Amygdala (tissue), 56 donors: ENCODE measurements at places on chromosomes 5 and 9.

DNA sequence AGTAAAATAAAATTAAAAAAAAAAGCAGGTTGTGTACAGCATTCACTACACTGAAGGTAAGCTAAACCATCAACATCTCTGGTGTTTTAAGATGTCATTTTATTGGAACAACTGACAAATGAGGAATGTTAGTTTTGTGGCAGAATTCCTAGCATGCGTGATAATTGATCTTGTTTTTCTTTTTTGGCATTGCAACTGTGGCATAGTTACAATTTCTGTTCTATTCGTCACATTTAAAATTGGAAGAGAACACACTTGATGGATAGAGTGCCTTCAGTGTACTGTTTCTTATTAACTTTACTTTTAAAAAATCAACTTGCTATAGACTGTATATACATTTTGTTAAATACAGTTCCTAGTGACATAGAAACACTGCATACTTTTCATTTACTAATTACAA, 43.6 kb upstream of the TNFSF15 start:
- DNase-seq, result no peak

DNA sequence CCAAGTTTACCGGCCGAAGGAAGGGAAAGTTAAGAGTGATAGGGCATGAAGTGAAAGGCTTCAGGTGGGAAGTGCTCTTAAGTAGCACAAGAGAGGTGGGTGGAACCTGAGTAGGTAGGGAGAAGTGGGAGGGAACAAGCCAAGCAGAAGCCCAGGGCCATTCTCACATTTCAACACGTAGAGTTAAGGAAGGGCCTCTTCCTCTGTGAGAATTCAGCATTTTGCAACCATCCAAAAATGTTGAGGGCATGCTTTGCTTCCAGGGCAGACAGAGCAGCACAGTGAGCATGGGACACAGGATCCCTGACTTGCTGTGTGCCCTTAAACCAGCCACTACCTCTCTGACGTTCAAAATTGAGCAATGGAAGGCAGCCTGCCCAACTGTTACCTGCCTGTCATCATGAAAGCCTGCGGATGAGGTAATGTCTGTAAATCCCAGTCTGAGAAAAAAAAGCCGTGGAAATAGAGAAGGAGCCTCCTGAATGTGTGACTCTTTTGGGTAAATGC, 3.3 kb downstream of the CYFIP2 start:
- DNase-seq, result no peak

- DNase-seq, result no peak
Observed at GRCh38 chr9:138022121-138022741, 144.6 kb downstream of the CACNA1B start.

DNA sequence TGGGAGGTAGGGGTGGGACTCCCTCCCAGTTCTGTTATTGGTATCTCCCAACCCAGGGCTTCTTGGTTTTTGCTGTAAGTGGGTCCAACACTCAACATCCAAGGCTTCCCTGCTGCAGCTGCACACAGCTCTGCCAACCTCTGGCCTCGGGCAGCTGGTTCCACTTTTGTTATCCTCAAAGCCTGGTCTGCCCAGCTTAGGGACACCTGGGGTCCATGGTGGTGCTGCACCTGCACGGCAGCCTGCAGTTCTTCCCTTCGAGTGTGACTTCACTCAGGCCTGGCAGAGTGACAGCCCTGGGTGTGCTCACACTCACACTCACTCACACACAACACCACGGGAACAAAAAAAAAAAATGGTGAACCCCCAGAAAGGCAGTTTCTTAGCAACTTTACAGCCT, 15.3 kb upstream of the SAP30L start:
- DNase-seq, result no peak

- DNase-seq, result peak; percentile 40
Observed at GRCh38 chr9:35757226-35757891, 3.3 kb upstream of the MSMP start.

DNA sequence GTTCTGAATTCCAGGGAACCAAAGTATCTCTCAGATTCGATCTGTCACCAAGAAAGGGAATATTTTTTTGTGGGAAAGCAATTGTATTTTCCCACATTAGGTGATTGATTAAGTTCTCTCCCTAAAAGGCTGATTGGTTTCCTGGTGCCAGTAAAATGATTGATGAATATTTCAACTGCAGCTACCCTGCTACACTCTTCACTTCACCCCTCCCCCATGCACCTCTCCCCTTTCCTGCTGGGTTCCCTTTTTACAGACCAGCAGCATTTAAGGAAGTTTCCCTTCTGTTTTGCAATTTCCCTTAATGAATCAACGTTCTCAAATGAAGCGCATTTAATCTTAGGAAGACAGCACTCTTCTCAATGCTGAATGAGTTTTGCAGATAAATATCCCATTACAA, 13.1 kb downstream of the NR6A1 start:
- DNase-seq, result no peak

DNA sequence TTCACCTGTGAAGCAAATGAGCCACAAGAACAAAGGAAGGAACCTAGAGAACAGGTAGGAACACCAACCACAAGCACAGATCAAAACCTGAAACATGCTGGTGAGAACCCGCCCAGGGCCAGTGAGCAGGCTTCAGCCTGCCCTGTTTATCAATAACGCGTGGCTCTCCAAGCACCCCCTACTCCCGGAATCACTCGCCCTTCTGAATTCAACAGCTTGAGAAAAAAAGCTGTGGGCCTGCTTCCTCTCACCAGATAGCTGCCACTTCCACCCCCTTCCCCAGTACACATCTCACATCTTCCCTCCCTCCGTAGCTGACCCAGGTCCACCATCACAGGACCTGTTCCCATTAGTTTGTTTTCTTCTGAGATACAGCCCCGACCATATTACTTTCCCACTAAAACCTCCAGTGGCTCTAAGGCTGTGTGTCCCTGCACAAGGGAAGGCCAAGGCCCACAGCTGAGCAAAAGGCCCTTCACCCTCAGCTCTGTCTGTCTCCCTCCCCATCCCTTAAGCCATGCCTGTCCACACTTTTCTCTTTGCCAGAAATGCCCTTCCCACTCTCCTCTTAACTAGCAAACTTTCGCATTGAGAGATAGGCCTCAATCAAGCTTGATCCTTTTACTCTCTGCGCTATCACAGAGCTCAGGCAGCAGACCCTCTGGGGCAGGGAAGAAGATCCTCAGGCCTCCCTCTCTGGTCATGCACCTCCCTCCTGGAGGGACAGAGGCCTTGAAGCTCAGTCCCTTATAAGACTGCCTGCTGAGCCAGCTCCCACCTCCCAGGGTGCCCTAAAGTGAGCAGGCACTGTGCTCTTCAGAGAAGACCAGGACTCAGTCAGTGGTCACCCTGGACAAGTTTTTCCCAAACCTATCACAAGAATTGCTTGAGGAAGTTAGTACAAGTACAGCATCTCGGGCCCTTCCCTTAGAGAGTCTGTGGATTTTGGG, 30.1 kb downstream of the B4GALT1 start:
- DNase-seq, result no peak

GRCh38 chr9:22143799-22144625, 134.9 kb upstream of the CDKN2B start:
- DNase-seq, result no peak
